ENCODE measurements at places on chromosomes 11 and 22. TPM values are rescaled to one million over a fixed set of nuclear protein-coding genes. Genes with fewer than 3 reads are reported as not detected.

The PSMC3 gene
- 43.8 TPM for total RNA-seq

The NELL1 gene
- total RNA-seq = 25.1 TPM

The SLC43A3 gene
- 333 TPM for total RNA-seq

- H3K4me3 ChIP-seq = no peak overlapping the region
- no peaks in the 10 kb centered on the region for H3K4me1 ChIP-seq
- H3K27ac ChIP-seq = no peak overlapping the region
These were observed 195.1 kb downstream of the SNX19 start for GRCh38 chr11:130721023-130721681.

GRCh38 chr22:30871391-30872284 lies 96.9 kb downstream of the MORC2 start:
- H3K4me3 ChIP-seq = no peak overlapping the region
- no peak for DNase-seq
- no peaks in the 10 kb centered on the region for H3K27me3 ChIP-seq
- H3K36me3 ChIP-seq = no peaks in the 10 kb centered on the region
- no peak overlapping the region for H3K27ac ChIP-seq

- H3K4me3 ChIP-seq = no peak overlapping the region
- no peak for DNase-seq
- H3K36me3 ChIP-seq = no peaks in the 10 kb centered on the region
- H3K4me1 ChIP-seq = peaks cover 9% of the 10 kb centered on the region
These were observed 28.6 kb upstream of the BIRC3 start for GRCh38 chr11:102288725-102289083.

DNA sequence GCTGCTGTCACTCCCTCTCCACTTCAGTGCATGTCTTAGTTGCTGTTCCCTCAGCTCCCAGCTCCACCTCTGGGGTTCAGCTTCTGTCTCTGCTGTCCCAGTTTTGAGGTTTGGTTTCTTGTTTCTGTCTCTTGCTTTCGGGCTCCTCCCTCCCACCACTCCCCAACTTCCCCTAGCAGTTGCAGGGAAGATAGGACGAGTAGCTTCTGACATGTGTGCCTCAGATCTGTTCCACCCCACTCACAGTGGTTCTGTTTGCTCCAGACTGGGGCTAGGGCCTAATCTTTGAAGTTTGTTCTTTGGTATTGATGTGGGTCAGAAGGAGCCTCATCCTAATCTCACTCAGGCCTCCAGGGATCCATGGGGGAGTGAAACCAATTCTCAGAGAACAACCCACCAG lies 2.6 kb upstream of the RRM1 start:
- DNase-seq = no peak
- no peak overlapping the region for H3K27ac ChIP-seq

GRCh38 chr22:46054091-46055073 lies 77.4 kb upstream of the WNT7B start:
- DNase-seq = peak; percentile 88
- peaks cover 21% of the 10 kb centered on the region for H3K4me1 ChIP-seq
- no peaks in the 10 kb centered on the region for H3K27me3 ChIP-seq
- peak overlapping the region; percentile 100 for H3K27ac ChIP-seq

DNA sequence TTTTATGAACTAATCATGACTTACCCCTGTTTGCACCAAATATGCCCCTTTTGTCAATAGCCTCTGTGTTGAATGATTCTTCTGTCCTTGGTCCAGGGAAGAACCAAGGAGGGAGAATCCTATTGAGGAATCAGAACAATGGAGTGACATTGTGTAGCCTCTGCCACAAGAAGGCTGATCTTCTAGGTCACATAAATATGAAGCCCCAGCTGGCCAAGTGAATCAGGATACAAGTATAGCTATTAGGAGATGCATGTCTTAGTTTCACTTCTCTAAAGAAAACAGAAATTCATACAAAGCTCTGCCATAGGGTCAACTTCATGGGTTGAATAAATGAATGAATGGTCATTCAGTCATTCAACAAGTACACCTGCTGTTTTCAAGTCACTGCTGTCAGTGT lies 118.2 kb upstream of the BLID start:
- H3K4me1 ChIP-seq = no peaks in the 10 kb centered on the region
- H3K27ac ChIP-seq = no peak overlapping the region
- H3K36me3 ChIP-seq = no peaks in the 10 kb centered on the region

DNA sequence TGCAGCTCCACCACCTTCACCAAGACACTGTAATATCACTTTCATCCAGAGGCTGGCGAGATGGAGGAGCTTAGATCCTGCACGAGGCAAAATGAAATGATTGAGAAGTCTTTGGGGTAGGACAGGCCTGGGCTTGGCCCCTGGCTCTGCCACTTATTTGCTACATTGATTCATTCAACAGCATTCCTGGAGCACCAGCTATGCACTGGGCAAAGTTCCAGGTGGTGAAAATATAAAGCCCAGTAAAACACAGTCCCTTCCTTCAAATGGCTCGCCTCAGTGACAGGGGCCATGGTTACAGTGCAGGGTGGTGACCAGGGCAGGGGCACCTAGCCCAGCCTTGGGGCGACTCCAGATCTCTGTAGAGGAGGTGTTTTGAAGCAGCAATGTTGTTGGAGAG lies 19.7 kb downstream of the ALX4 start:
- no peak overlapping the region for H3K4me3 ChIP-seq
- no peak for DNase-seq
- H3K4me1 ChIP-seq = no peaks in the 10 kb centered on the region
- no peaks in the 10 kb centered on the region for H3K27me3 ChIP-seq
- no peaks in the 10 kb centered on the region for H3K36me3 ChIP-seq
